ENCODE measurements at places on chromosomes 2 and 18. TPM values are rescaled to one million over a fixed set of nuclear protein-coding genes. Genes with fewer than 3 reads are reported as not detected.

GRCh38 chr2:166375736-166376487 lies at the start of gene SCN9A:
Gene SCN9A, minus strand, starts transcription at chr2:166375944. Its CDS starts 64,188 bp downstream, at chr2:166311756.
- peak; percentile 67 for DNase-seq
- no peak within 1 kb of the TSS for H3K27ac ChIP-seq
- H3K27me3 ChIP-seq, result no peaks in the 10 kb centered on the region
- H3K4me3 ChIP-seq, result peak within 1 kb of the TSS; percentile 54

Gene ST8SIA5
- total RNA-seq, result 0.35 TPM

Gene CSRNP3
- 6.9 TPM for total RNA-seq

DNA sequence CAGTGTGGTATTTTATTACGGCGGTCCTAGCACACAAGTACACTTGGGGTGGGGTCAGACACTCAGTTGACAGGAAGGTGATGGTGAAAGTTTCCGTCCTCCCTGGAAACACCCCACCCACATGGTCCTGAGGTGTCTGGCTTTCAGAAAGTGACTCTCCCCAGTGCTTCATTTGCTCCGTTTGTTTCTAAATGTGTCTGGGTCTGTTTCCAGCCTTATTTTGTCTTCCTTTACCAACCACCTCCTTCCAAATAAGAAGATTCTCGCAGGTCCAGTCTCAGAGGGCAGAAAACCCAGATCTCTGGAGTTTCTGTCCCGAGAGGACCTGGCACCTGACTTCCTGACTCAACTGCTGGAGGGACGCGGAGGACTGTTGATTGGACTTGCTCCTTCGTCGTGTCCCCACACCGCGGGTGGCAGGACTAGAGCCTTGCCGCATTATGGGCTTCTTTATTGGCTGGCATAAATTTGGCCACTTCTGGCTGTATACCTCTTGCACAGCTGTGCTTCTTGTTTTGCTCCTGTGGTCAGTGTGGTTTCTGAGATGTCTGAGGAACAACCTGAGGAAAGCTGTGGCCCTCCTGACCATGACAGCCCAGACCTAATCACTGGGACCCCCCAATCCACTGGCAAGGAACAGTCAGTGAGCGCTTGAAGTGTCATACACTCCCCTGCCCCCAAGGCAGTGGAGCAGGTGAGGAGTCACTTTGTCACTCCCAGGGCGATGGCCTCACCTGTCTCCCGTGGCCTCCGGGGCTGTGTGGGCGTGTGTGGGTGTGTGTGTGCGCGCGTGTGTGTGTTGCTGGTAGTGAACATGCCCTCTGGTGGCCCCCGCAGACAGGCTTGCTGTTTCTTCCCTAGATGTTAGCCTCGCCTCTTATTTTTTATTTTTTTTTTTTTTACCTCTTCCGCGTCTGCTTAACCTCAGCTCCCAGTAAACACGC lies 45.6 kb downstream of the MEX3C start:
- H3K4me1 ChIP-seq, result peaks cover 2% of the 10 kb centered on the region
- no peaks in the 10 kb centered on the region for H3K36me3 ChIP-seq
- DNase-seq, result no peak

- no peak overlapping the region for H3K27ac ChIP-seq
- no peak overlapping the region for H3K4me3 ChIP-seq
- no peak for DNase-seq
Measured at GRCh38 chr18:24054130-24054529, 39.6 kb downstream of the TTC39C start.

Gene C1QL2
- total RNA-seq, result 0.10 TPM

- H3K27me3 ChIP-seq, result no peaks in the 10 kb centered on the region
- no peak overlapping the region for H3K4me3 ChIP-seq
- H3K4me1 ChIP-seq, result no peaks in the 10 kb centered on the region
- no peak overlapping the region for H3K27ac ChIP-seq
- no peak for DNase-seq
- no peaks in the 10 kb centered on the region for H3K36me3 ChIP-seq
Measured at GRCh38 chr2:58875436-58875835, 634.3 kb upstream of the FANCL start.

Measured in ovary (tissue), 10 donors.